ENCODE measurements at places on chromosomes 4 and X.

DNA sequence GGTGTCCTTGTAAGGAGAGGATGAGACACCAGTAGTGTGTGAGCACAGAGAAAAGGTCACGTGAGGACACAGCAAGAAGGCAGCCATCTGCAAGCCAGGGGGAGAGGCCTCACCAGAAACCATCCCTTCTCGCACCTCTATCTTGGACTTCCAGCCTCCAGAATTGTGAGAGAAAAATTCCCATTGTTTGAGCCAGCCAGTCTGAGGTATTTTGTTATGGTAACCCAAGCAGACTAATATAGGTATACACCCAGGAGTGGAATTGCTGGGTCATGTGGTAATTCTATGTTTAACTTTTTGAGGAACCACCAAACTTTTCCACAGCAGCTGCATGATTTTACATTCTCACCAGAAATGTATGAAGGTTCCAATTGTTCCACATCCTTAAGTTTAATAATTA, 25.6 kb downstream of the ZDHHC9 start:
- DNase-seq = no peak

GRCh38 chr4:142155347-142155746, 519.0 kb downstream of the IL15 start:
- no peak for DNase-seq

GRCh38 chrX:115535844-115536243, 25.1 kb upstream of the PLS3 start:
- no peak for DNase-seq

- DNase-seq = no peak
Measured at GRCh38 chr4:1133033-1133432, 19.7 kb upstream of the RNF212 start.

DNA sequence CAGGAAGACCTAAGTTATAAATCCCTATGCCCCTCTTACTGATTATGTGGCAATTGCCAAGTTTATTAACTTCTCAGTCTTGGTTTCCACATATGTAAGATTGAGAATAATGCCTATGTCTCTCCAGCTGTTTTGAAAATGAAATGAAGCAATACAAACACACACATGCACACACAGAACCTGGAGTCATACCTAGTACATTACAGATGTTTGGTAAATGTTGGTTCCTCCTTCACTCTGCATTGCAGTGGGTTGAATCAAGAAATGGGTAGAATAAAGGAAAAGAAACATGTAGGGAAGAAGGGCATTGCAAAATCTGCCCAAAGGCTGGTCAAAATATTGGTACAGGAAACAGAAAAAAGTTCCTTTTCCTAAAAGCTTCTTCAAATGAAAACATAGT, 309.9 kb upstream of the EMCN start:
- no peak for DNase-seq

DNA sequence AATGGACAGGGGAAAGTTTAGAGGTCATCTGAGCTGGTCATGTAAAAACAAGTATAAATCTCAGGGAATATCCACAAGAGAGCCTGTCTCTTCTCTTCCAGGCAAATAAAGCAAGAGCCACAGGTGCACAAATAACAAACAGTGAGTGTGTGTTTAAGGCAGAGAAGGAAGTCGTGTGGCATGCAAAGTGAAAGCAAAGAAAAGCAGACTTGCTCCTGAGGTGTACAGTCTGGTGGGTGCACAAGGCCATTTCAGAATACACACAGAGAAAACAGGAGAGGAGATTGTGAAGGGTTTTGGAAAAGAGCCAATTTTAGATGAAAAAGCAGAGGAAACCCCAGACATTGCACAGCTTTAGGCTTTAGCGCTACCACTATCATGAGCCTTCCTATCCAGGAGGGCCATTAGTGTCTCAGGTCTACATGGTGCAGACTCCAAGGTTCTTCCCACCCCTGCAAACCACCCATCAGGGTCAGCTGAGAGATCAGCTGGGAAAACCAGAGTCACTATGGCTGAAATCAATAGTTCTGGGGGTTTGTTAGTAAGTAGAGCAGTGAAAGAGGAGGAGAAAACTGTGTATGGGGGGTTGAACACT, 355.8 kb downstream of the KLHL4 start:
- no peak for DNase-seq

DNA sequence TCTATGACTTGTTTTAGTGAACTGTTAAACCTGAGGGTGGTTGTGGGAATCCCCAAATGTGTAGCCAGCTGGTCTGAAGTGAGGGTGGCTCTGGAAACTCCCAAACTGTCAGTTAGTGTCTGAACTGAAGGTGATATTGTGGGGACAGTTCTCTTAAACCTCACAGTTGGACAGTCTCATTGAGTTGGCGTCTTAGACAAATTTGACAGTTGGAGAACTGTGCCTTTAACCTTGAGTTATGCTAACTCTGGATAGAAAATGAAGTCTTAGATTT, 20.7 kb upstream of the CTSO start:
- DNase-seq = no peak

DNA sequence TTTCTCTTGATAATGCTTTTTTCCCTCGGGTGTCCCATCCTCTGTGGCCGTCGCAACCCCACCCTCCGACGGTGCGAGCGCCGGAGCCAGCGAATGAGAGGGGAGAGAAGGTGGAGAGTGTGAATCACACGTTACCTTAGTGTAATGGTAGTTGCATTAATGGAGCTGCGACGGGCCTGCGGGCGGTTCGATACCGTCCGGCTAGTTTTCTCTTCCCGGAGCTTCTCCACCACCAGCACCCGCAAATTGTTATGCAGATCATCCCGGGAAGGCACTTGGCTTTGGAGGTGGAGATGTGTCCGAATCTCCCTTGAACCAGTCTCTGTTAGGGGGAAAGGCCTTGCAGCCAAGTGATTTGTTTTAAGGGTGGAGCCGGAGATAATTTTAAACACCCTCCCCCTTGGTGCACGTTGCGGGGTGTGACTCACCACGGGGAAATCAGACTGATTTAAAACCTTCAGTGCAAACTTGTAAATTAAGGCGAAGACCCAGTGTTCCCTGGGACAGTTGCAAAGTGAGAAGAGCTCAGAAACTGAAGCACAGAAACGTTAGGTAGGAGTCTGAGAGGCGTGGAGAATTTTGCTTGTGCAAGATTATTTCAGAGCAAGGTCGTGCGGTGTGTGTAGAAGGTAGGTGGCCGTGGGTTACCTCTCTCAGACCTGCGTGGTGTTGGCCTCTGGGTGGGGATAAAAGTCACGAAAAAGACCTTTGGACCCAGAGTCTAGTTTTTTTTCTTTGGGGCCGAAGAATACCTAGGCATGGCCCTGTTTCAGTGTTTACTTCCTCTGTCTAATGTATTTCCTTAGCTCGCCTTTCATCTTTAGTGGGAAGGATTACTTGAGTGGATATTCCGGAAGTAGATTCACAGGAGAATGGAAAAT, 1.3 kb downstream of the AFF1 start:
- DNase-seq = peak; percentile 56

GRCh38 chr4:80393246-80393969, 57.9 kb downstream of the CFAP299 start:
- DNase-seq = no peak

DNA sequence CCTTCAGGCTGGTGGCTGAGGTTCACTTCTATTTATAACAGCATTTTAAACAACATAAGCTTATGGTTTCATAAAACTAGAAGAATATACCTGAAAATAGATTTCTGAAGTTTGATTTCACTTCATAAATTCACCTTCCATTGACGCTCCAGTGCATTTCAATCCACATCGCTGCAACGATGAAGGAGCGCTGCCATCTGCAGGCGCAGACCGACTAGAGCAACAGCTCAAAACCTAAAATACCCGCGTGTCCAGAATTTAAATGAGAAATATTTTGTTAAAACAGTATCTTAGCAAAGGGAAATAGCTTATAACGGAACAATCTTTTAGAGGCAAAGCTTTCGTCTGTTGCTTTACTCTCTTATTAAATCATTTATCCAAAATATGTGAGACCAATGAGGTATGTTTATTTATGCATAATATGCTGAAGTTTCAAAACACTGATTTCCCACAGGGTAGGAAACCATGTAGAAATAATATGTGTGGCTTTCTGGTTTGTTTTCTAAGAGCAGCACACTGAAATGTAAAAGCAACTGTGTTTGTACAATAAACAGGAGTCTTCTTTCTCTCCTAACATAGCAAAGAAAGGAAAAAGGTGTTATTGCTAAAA, 816.4 kb upstream of the FRG1 start:
- no peak for DNase-seq

GRCh38 chr4:57119054-57119651, 9.0 kb upstream of the IGFBP7 start:
- DNase-seq = no peak

GRCh38 chrX:136750364-136750763, 30.4 kb downstream of the ARHGEF6 start:
- no peak for DNase-seq

- no peak for DNase-seq
Measured at GRCh38 chrX:53135581-53135980, 41.6 kb downstream of the KANTR start.

DNA sequence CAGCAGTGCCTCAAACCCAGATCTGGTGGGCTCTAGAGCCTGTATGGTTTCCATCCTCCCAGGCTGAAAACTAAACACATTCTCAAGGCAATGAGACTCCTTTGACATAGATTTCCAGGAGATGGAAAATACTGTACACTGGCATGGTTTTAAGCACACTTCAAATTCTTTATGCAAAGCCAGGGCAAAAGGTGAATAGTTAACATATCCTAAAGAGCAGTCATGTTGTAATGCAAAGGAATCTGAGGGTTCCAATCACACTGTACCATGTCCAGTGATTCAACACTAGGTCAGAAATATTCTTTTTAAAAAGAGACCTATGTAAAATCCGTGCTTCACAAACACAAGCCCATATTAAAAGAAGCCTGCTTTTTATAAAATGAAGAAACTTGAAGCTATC, 195.3 kb downstream of the QDPR start:
- DNase-seq = no peak

GRCh38 chr4:120071192-120071795, 4.6 kb upstream of the MAD2L1 start:
- DNase-seq = peak; percentile 50

- DNase-seq = no peak
Measured at GRCh38 chr4:69589884-69590283, 49.6 kb downstream of the UGT2A2 start.

DNA sequence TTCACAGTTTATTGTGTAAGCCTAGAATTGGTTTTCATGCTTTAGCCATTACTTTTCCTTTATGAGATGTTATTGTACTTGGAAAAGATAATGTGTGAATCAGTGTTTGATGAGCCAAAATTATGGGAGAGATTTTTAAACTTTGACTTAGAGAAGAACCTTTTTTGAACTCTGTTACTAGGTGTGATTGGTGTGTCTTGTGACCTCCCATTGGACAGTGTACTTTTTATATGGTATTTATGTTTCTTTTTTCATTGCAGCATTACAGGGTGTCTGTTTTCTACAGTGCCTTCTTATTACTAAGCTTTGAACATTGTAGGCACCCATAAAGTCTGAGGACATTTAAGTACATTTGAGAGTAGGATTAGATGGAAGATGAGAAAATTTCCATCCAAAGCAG, 91.1 kb downstream of the SLC4A4 start:
- no peak for DNase-seq
